Amniotic stem cell (primary cell): ENCODE measurements at places on chromosomes 4 and X.
A peak's percentile ranks its signal among the peaks of the same experiment; 100 is the strongest.

- DNase-seq, result no peak
These were observed 776.6 kb upstream of the LCORL start for GRCh38 chr4:18798123-18798522.

DNA sequence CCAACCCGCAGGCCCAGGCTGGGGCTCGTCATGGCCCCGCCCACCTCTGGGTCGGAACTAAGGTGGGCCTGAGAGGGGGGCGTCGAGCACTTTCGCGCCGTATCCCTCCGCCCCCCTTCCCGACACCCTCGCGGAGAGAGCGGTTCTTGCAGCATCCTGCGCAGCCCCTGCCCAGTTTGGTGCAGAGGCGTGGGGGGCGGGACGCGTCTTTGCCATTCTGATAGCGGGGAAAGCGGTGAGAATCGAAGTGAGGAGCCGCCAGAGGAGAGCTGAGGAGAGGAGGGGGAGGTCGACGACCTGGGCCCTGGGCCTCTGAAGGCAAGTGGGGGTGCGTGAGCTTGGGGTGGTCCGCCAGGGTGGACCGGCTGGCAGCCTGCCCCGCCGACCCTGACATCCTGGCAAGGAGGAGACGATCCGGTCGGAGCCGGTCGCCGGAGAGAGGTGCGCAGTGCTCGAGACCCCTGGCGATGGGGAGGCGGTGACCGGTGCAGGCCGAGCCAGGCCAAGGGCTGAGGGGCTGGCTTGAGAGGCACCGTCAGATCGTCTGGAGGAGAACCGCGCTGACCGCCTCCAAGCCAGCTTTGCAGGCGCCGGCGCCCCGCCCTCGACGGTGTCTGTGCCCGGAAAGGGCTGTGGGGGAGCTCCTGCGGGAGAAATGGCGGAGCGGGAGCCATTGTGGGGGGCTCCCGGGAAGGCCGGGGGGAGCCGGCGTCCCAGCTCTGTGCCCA, 25.5 kb downstream of the GPRASP3 start:
- no peak for DNase-seq

DNA sequence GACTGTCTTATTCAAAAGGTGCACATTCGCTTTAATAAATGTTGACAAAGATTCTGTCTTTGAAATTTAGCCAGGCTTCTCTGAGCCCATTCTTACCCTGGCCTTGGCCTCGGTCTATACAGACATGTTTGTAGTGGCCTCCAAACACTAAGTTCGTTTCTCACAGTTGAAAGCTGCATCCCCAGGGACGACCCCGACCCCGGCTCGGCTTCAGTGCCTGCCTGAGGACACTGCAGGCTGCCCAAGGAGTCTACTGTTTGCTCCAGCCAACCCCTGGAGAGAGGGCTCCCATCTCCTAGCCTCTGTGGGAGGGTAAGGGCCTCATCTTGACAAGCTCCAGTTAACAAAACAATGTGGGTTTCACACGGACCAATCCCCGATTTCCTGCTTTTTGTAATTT, 390.6 kb upstream of the ZFP42 start:
- DNase-seq, result no peak

GRCh38 chr4:26985873-26986272, 125.2 kb downstream of the STIM2 start:
- no peak for DNase-seq

DNA sequence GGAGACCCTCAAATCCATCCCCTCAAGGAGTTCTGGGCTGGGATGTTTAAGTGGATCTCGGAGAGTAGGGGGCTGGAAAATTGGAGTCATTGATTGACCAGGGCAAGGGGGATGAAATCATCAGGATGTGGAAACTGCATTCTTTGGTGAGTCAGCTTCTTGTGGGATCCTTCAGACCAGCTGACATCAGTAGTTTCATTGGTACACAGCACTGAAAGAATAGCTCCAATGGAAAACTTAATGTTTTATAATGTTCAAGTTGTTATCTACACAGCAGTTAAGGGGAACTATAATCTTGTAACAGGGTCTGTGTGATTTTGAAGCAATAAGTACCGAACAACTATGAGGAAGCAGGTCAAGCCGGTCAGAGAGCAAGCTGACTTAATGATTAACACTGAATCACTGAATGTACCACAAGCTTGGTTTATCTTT, 506.1 kb downstream of the RPA4 start:
- DNase-seq, result peak; percentile 3

DNA sequence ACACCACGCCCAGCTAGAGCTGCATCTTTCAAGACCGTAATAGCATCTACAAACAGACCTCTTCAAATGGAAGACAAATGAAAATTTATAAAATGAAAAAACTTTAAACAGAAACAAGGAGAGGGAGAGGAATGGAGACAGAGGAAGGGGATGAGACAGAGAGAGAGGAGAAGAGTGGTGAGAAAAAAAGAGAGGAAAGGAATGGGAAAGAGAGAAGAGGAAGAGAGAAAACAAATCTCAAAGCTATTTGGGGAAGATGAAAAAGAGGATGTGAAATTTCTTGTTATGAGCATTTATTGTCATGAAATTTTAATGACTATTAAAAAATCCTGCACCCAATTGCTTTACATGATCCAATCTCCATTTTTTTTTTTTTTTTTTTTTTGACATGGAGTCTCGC, 726.9 kb downstream of the GRID2 start:
- DNase-seq, result no peak

GRCh38 chr4:126957556-126957955, 675.2 kb upstream of the INTU start:
- DNase-seq, result no peak

DNA sequence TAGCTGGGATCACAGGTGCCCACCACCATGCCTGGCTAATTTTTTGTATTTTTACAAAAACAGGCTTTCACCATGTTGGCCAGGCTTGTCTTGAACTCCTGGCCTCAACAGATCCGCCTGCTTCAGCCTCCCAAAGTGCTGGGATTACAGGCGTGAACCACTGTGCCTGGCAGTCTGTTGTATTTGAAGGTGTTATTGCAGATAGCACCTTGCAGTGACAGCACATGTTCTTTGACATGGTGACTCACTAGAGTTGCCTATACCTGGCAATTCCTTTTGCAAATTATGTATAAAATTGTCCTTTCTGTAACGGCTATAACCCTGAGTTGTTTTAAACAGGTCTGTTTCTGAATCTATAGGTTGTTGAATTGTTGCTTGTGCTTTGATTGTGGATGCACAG, 7.9 kb downstream of the OGT start:
- DNase-seq, result no peak

DNA sequence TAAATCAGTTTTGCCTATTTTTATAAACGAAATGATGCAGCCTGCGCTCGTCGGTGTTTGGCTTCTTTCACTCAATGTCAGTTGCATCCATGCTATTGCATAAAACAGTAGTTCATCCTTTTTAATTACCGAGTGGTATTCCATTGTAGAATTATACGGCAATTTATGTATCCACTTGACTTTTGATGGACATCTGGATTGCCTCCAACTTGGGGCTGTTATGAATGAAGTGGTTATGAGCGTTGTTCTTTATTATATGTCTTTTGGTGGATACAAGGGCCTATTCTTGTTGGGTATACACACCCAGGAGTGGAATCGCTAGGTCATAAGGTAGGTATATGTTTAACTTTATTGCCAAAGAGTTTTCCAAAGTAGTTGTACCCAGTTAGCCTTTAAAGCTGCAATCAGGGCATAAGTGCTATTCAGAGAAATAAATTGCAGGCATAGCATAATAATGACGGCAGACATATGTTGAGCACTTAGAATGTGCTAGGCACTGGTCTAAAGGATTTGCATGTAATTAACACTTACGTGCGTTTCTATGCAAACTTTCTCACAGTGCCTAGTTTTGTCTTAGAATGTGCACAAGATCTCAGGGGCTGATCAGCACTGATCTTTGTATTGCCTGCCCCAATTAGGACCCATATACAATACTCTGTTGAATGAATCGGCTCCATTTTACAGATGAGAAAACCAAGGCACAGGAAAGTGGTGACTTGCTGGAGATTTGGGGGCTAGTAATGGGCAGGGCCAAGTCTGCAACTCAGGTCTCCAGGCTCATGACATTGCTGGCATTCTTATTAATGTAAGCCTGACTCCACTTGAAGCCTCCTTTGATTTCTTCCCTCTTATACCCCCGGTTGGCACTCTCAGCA, 407.0 kb downstream of the BCOR start:
- DNase-seq, result no peak

DNA sequence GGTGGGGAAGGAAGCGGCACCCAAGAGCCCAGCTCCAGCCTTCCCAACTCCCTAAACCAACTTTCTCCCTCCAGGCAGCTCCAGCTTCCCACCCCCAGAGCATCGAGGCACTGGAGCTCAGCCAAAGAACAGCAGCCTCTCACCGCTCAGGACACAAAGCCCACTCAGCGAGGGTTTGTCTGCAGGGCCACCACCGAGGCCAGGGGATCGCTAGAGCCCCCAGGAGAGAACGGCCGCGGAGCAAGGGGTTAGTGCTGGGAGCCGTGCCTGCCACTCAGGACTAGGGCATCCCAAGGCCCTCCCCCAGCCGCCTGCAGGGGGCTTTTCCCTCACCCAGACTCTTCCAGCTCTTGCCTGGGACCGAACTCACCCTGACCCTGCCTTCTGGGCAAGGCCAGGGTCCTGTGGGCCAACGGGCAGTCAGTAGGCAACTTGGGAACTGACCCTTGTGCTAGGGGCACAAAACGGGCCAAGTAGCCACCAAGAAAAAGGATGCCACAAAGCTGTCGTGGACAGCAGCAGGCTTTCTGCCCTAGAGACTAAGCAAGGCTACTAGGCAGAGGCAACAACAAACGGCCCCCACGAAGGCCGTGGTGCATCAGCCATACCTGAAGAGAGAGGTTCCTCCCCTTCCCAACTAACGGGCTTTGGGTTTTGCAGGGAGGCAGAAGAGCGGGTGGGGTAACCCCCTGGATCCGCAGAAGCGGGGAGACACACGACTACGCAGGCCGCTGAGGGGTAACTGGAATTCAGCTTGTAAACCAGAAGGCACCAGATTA, 2.3 kb downstream of the HCFC1 start:
- no peak for DNase-seq

GRCh38 chr4:189001971-189002450, 862.8 kb downstream of the TRIML1 start:
- DNase-seq, result no peak

DNA sequence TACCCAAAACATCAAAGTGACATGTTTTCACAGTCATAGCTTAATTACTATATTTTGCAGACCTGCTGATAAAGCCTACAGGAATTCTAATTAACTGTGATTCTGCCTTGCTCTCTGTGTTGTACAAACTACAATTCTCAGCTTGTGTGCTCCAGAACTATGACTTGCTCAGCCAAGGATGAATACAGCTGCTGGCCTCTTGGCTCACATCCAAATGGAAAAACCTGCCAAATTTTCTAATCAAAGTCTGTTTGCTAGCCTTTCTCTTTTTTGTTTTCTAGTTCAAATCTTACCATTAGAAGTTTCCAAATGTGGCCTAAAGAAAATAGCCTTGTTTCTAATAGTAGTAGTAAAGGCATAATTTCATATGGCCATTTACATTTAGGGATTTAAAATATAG, 1176.8 kb downstream of the FAM133A start:
- no peak for DNase-seq

GRCh38 chrX:69158166-69158980, 6.9 kb downstream of the PJA1 start:
- DNase-seq, result no peak

DNA sequence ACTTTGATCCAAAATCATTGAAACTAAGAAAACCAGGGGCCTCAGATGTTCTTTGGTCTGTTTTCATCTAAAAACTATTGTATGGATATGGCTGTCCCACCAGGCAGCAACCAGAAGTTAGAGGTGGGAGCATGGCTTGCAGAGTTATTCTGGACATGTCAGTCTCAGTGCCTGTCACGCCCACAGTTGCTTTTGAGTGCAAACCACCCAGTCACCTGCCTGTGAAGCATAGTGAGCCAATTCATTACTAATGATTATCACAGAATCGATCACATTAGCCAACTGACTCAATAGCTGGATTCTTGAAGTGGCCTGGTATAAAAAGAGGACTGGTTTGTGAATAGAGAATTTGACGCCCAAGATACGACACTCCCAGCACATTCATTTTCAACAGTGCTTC, 104.2 kb upstream of the SORBS2 start:
- no peak for DNase-seq

GRCh38 chrX:15909605-15910004, 55.0 kb upstream of the AP1S2 start:
- no peak for DNase-seq

DNA sequence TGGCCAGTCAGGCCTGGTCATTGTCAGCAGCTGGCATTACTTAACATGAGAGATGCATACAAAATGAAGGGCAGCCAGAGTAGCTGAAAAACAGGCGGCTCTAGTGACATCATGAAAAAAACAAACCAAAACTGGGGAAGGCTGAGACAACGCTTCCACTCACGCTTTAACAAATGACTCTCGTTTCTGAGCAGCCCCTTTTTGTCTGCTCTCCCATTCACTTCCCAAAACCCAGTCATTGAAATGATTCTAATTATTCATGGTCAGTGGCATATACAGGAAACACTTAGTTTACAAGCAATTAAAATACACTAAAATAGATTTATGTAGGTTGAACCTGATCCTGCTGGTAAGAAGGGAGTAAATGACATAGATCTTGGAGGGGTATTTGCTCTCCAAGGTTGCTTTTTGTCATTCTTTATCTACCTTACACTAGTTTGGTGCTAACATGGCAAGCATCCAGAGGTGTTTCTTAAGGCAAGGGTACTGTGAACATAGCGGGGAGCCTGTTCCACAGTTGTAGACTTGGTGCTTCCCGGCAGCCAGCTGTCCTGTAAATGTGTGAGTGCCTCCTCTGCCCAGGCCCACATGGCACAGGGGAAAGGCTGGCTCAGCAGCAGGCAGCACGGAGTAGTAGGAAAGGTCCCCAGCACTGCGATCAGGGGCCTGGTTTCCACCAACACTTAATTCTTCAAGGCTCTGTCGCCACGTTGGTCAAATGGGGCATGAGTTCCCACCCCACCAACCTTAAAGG, 61.2 kb upstream of the CITED1 start:
- no peak for DNase-seq

- DNase-seq, result no peak
These were observed 94.4 kb downstream of the ARHGAP10 start for GRCh38 chr4:147826288-147826646.

DNA sequence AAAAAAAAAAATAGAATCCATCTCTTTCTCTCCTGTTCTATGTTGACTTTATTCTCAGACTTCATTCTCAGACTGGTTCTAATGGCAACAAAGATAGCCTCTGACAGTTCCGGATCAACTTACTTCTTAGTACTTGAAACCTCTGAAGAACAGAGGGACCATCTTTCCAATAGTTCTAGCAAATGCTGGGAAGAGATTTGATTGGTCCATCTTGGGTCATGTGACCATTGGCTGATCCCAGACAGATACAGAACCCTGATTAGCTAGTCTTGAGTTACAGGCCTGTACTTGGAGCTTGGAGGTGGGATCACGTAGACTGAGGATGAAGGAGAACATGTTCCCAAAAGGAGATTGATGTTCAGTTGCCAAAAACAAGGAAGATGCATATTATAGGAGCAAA, 66.9 kb upstream of the STIM2 start:
- DNase-seq, result no peak

DNA sequence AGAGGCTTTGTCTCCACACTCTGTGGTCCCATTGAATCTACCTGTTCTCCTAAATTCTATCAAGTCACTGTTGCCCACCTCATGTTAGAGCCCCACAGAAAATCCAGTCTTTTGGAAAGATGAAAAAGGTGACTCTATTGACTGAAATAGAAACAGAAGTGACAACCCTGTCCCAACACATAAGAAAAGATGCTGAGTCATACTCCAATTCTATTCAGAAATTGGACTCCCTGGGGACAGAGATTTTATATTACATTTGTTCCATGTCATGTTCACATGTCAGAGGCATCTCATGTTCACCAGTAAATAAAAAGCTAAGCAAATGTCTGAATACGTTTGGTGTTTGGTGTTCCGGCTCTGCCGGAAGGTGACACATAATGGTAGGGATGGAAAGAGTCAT, 2.9 kb upstream of the GRPR start:
- DNase-seq, result no peak

GRCh38 chr4:3287972-3288570, 4.8 kb upstream of the RGS12 start:
- DNase-seq, result no peak
